ENCODE measurements at places on chromosomes 6 and 20.

DNA sequence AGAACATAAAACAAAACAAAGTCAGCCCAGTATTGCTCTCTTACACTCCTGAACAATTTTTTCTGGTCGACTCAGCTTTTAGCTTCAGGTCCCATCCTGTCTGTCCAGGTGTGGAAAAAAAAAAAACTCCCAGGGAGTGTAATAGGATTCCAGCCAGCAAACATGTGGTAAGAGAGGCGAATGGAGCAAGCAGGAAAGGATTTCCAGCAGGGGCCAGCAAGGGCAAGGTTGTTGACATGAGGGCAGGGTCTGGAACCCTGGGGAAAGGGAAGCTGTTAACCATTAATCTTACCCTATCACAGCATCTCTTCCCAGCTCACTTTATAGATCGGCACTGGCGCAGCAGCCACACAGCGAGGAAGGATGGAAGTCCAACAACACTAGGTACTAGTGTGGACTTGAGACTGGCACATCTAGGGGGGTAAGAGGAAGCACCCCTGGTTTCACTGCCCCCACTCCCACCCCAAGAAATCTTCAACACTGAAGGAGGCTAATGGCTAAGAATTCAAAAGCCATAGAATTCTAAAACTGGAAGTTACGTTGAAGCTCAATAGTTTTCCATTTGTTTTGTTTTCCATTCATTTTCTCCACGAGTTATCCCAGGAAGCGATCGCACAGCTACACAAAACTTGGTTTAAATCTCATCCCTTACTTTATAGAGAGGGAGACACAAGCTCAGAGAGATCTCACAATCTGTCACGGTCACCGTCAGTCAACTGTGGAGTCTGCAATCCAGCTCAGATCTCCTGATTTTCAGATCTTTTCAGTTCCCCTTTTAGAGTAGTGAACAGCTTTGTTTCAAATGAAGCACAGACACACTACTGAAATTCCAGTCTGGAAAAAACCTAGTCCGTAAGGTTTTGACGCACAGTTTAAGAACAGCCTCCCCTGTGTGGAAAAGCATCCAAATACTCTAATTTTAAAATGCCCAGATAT, 53.3 kb downstream of the SLC22A23 start:
- DNase-seq: peak; percentile 40

DNA sequence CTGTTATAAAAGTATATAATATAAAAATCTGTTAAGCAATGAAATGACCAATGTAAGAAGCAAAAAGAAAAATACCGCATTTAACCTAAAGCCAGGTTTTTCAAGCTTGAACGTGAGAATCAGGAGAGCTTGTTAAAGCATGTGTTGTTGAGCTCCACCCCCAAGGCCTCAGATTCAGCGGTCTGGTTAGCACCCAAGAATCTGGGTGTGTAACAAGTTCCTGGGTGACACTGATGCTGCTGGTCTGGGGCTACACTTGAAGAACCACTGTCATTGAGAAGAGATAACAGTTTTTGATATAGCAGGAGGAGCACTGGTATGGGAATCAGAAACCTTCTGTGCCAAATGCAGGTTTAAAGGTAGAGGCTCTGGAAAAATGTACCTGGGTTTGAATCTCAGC, 154.0 kb downstream of the ID4 start:
- no peak for DNase-seq

- no peak for DNase-seq
Measured at GRCh38 chr6:159633196-159633595, 59.8 kb downstream of the SOD2 start.

- DNase-seq: no peak
Measured at GRCh38 chr20:14979453-14979986, 642.1 kb upstream of the FLRT3 start.

GRCh38 chr20:62151835-62152364, 8.3 kb downstream of the SS18L1 start:
- DNase-seq: no peak

Data from right forelimb (tissue), 1 donor.